ENCODE measurements at places on chromosomes 4 and X.
A peak's percentile ranks its signal among the peaks of the same experiment; 100 is the strongest.

DNA sequence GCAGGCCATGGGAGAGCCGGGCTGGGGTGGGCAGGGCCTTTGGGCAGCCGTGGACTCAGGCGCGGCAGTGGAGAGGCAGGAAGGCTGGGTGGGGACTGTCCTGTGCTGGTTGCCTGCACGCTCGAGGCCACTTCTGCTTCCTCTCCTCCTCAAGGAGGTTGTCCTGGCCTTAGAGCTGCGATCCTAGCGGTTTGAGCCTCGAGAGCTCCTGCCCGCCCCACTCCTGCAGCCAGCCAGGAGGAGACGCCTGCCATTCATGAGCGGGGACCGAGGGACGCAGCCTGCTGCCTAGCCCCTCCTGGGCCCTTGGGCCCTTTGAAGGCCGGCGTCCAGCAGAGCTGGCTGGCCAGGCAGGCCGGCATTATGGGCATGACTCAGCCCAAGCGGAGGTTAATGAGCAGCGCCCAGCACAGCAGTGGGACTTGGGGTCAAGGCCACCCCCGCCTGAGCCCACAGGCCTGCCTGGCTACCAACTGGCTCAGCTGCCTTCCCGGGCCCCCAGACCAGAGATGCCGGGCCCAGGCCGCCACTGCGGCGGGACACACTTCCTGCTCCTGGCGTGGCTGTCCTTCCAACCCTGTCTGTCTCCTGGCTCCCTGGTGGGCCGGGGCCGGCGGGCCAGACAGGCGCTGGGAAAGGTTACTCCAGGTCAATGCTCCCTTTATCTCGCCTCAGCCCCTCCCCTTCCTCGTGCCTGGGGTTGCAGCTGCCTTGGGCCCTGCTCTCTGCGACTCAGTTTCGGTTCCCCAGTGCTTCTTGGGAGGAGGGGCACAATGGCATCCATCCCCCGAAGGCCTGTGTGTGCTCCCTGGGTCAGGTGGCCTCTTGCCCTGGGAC, 1.8 kb downstream of the ABCD1 start:
- peak; percentile 41 for DNase-seq

- no peak for DNase-seq
Observed at GRCh38 chrX:23403849-23404248, 69.2 kb downstream of the PTCHD1 start.

GRCh38 chr4:5374994-5375393, 323.7 kb downstream of the STK32B start:
- DNase-seq, result no peak

GRCh38 chrX:44675362-44676024, 132.8 kb upstream of the FUNDC1 start:
- no peak for DNase-seq

GRCh38 chr4:12144051-12144450, 715.4 kb upstream of the HS3ST1 start:
- no peak for DNase-seq

- DNase-seq, result no peak
Observed at GRCh38 chr4:163237856-163238255, 71.2 kb upstream of the NAF1 start.

- no peak for DNase-seq
Observed at GRCh38 chrX:105495376-105495775, 274.9 kb upstream of the TEX13A start.

DNA sequence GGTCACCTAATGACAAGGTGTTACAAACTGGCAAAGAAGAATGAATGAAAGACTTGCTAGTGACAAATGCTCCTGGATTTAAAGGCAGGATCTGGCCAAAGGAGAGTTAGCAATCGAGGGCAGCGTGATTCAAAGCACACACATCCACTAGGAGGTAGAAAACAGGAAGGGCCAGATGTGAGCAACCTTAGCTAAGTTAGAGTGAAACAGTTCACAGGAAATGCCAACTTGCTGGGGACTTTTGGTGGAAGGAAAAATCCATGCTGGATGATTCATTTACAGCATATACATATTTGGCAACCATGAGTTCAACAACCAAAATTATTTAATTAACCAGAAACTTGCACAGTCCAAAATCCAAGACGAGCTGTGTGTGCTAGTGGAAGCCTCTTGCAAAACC, 276.9 kb downstream of the PTTG2 start:
- no peak for DNase-seq

GRCh38 chr4:102037566-102037965, 247.0 kb downstream of the BANK1 start:
- DNase-seq, result no peak

DNA sequence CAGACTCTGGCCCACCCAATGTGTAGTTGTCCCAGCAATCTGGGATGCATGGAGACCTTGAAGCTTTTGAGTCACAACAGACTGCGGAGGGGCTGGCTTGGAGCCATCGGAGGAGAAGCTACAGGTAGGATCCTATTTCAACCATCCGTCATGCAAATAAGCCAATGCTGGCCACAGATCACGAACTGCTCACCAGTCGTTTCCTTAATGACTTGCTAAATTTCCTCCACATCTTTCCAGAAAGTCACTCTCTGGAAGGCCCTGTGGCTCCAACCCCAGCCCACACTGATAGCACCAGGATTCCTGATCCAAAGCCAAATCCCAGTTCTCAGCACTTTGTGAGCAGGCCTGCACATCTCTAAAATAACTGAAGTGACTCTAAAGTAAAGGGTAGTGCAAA, 321.3 kb downstream of the RAB28 start:
- no peak for DNase-seq

GRCh38 chrX:41946989-41947612, 23.7 kb upstream of the CASK start:
- peak; percentile 7 for DNase-seq

GRCh38 chr4:164706675-164707074, 47.3 kb upstream of the SMIM31 start:
- DNase-seq, result no peak

- DNase-seq, result no peak
Observed at GRCh38 chrX:50952406-50952805, 41.9 kb downstream of the BMP15 start.

GRCh38 chr4:181952478-181952877, 290.7 kb upstream of the TENM3 start:
- no peak for DNase-seq

GRCh38 chr4:137649711-137650450, 117.6 kb upstream of the PCDH18 start:
- no peak for DNase-seq

DNA sequence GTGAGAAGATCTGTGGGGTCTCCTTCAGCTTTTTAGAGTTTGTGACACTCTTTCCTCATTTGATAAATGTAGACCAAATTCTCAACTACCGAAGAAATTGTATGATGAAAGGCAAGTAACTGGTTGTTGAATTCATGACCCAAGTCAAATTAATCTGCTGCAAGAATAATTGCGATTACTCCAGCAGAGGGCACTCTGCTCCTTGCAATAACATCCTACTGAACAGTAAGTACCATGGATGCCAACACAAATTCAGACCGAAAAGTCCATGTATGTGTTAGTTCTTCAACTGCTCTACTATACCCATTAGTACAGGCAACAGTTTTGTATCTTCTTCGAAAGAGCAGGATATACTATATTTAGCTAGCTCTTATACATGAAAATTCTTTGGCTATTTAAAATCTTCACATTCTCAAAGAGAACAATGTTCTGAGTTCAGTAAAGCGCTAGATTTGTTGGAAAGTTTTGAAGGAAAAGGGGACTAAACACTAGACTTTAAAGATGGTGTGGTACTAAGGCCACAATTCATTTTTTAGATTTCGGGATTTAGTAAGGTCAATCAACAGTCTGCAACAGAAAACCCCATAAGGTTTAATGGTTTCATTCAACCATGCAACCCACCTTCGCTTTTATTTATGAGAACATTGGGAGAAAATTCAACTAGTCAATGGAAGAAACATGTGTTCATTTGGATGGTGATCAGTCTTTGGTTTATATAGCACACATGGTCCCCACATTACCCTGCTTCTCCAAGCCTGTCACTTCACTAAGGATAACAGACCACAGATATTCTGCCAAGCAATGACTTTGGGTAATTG, 105.4 kb upstream of the TBC1D9 start:
- DNase-seq, result peak; percentile 41

- DNase-seq, result no peak
Observed at GRCh38 chr4:154485127-154485773, 6.3 kb downstream of the DCHS2 start.

DNA sequence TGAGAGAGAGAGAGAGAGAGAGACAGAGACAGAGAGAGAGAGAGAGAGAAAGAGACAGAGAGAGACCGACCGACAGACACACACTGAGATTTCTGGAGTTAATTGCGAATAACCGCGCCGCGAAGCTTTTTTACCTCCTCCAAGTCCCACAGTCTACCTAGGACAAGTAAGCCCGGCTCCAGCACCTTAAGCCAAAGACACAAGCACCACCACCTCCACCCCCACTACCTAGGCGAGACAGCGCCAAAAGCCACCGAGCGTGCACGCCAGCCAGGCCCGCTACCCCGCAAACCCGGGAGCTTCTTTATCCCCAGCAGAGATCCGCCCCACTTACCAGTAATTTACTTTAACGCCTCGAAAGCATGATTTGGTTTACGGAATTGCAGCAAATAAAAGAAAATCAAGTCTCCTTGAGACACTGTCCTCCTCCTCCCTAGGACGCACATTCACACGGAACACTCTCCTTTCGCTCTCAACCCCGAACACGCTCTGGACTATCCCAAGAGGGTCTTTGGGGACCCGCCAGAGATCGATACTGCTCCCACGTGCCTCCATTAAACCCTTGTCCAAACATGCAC, 649.6 kb upstream of the DIPK2B start:
- DNase-seq, result peak; percentile 9

- no peak for DNase-seq
Observed at GRCh38 chr4:58600290-58600689, 1490.1 kb upstream of the IGFBP7 start.

DNA sequence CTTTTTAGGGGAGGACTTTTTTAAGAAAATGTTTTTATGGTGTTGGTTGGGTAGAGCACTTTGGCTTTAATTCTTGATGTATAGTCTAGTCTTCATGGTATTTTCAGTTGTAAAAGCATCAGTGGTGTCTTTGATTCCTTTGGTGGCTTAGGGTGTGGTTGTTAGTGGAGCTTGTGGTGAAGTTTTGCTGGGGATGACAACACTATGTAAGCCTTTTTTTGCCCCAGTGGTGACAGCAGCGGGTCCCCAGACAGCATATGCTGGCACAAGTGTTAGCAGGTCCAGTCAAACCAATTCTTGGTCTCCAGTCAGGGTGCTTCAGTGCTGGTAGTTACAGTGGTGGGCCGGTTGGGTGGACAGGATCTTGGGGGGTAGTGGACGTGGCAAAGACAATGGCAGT, 52.0 kb downstream of the CHIC1 start:
- DNase-seq, result no peak

DNA sequence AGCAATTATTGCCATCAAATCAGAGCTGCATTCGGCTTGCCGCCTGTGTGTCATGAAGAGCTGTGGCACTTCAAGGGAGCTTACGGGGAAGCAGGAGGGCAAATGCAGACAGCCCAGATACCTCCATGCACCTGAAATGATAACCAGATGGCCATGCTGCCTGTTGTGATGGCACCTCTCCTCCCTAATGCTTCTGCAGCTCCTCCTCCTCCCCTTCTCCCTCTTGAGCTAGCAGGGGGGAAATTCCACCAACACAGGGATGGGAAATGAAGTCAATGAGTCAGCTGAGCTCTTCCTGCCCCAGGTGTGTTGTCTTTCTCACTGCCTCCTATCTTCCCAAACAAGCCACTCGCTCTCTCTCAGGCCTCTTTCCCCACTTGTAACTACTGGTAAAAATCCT, 565.0 kb downstream of the BCOR start:
- DNase-seq, result no peak

GRCh38 chr4:8763966-8764901, 107.4 kb downstream of the HMX1 start:
- DNase-seq, result no peak

GRCh38 chr4:147768113-147768512, 36.2 kb downstream of the ARHGAP10 start:
- DNase-seq, result no peak

DNA sequence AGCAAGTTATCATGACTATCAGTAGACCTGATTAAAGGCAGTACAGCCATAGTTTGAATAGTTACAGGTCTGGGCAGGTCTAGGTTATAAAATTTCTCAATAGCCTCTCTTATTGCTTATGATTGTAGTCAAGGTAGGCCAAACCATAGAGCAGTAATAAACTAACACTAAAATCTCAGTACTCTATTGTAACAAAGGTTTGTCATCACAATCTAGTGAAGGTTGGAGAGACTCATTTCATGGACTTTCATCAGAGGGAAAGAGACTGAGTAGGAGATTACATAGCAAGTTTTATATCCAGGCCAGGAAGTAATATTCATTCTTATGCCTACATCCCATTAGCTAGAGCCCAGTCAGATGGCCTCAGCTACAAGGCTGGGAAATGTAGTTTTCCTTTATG, 141.0 kb downstream of the ASB9 start:
- DNase-seq, result no peak

GRCh38 chrX:109886122-109886761, 116.7 kb upstream of the TMEM164 start:
- peak; percentile 23 for DNase-seq

DNA sequence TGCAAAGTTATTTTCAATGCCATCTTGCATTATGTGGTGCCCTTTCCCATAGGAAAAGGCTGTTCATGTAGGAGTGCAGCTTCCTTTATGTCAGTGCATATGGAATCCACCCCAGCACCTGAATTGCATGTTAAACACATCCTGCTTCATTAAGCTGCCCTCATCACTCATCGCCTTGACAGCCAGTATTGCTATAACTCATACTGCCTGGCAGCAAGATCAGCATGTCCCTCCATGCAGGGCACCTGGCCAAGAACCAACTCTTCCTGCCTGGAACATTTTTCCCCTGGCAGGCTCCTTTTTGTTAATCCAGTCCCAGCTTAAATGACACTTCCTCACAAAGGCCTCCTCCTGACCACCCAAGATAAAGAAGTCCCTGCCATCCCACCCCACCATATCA, 23.5 kb upstream of the CA5B start:
- no peak for DNase-seq

GRCh38 chr4:77699731-77700210, 94.2 kb downstream of the CXCL13 start:
- no peak for DNase-seq

GRCh38 chr4:141241986-141242385, 21.3 kb downstream of the ZNF330 start:
- no peak for DNase-seq

- DNase-seq, result no peak
Observed at GRCh38 chr4:114040319-114041116, 61.1 kb upstream of the ARSJ start.

GRCh38 chr4:31104577-31104976, 384.4 kb downstream of the PCDH7 start:
- DNase-seq, result no peak

GRCh38 chrX:18436017-18436416, 10.6 kb downstream of the CDKL5 start:
- DNase-seq, result no peak

GRCh38 chr4:163693211-163693610, 198.7 kb downstream of the TMA16 start:
- DNase-seq, result no peak

GRCh38 chrX:148269513-148269912, 230.9 kb upstream of the AFF2 start:
- DNase-seq, result no peak
